Lower lobe of right lung (tissue), 2 donors: ENCODE measurements at places on chromosomes 7 and 10. TPM values are rescaled to one million over a fixed set of nuclear protein-coding genes. Genes with fewer than 3 reads are reported as not detected.

IGF2BP3 gene
- 2.0 TPM for total RNA-seq

FOXP2 gene
- 10.1 TPM for total RNA-seq

CRHR2 gene
- not detected for total RNA-seq

TFEC gene
- 41.9 TPM for total RNA-seq

AKR1C4 gene
- not detected for total RNA-seq

C10orf143 gene
- total RNA-seq: 3.7 TPM

CYP2E1 gene
- 0.86 TPM for total RNA-seq

NACAD gene
- total RNA-seq: 2.5 TPM

AP3M1 gene
- total RNA-seq: 33.7 TPM

TMEM176A gene
- 57.4 TPM for total RNA-seq

ZNF467 gene
- 23.0 TPM for total RNA-seq

DGKB gene
- total RNA-seq: 0.09 TPM

PODXL gene
- total RNA-seq: 116 TPM

SCIN gene
- total RNA-seq: 21.1 TPM

FAM25G gene
- total RNA-seq: not detected

ANKRD2 gene
- total RNA-seq: 0.35 TPM

TMUB1 gene
- 37.4 TPM for total RNA-seq

UNCX gene
- total RNA-seq: not detected

LIPN gene
- 1.6 TPM for total RNA-seq

CHST15 gene
- 36.5 TPM for total RNA-seq

PRLHR gene
- total RNA-seq: not detected

NPC1L1 gene
- total RNA-seq: 0.21 TPM

FGFR2 gene
- total RNA-seq: 59.2 TPM

PLAU gene
- total RNA-seq: 29.0 TPM

NUTM2D gene
- 6.8 TPM for total RNA-seq

LRRC18 gene
- total RNA-seq: 3.3 TPM

ARL4A gene
- 44.8 TPM for total RNA-seq

OR9A2 gene
- total RNA-seq: not detected

HERC4 gene
- 63.6 TPM for total RNA-seq

PNLIPRP1 gene
- not detected for total RNA-seq

GSDME gene
- total RNA-seq: 8.2 TPM

GPR141 gene
- total RNA-seq: 3.5 TPM

RNF133 gene
- 1.0 TPM for total RNA-seq

GPR15LG gene
- total RNA-seq: not detected

PLXNA4 gene
- total RNA-seq: 4.3 TPM

CFAP46 gene
- total RNA-seq: 9.0 TPM

GRID1 gene
- 2.5 TPM for total RNA-seq

ACHE gene
- total RNA-seq: 0.97 TPM

UPK3BL2 gene
- total RNA-seq: 26.9 TPM

GALNT11 gene
- 39.6 TPM for total RNA-seq

CREB5 gene
- total RNA-seq: 10.3 TPM

GPNMB gene
- 452 TPM for total RNA-seq

NKX6-2 gene
- not detected for total RNA-seq

GPR37 gene
- 0.59 TPM for total RNA-seq

ANKRD61 gene
- total RNA-seq: not detected

HSPA12A gene
- 8.8 TPM for total RNA-seq

EGR2 gene
- 45.6 TPM for total RNA-seq

ANKRD22 gene
- total RNA-seq: 0.71 TPM

NCF1 gene
- total RNA-seq: 50.8 TPM

NPSR1 gene
- not detected for total RNA-seq

SFR1 gene
- 7.4 TPM for total RNA-seq

PRKAR2B gene
- 10.3 TPM for total RNA-seq

NUTM2A gene
- 2.3 TPM for total RNA-seq

GOT1 gene
- 16.9 TPM for total RNA-seq

LLCFC1 gene
- total RNA-seq: not detected
